ENCODE measurements at places on chromosomes 6 and 20. TPM values are rescaled to one million over a fixed set of nuclear protein-coding genes. Genes with fewer than 3 reads are reported as not detected.

The OR2J2 gene
- total RNA-seq, result not detected

The UST gene
- total RNA-seq, result 2.0 TPM

The HDGFL1 gene
- total RNA-seq, result not detected

The MOG gene
- not detected for total RNA-seq

The CRYBG1 gene
- 34.0 TPM for total RNA-seq

The SRSF3 gene
- total RNA-seq, result 249 TPM

The SLA2 gene
- not detected for total RNA-seq

The DSP gene
- total RNA-seq, result 20.6 TPM

The ASIP gene
- not detected for total RNA-seq

The C6orf58 gene
- total RNA-seq, result not detected

The GRM4 gene
- not detected for total RNA-seq

The GSTA4 gene
- 25.3 TPM for total RNA-seq

The SPAG4 gene
- total RNA-seq, result 9.4 TPM

The FHL5 gene
- total RNA-seq, result not detected

The SLCO4A1 gene
- total RNA-seq, result 7.9 TPM

The FAM83D gene
- total RNA-seq, result 11.7 TPM

The HTR1B gene
- 3.4 TPM for total RNA-seq

The EDN3 gene
- total RNA-seq, result not detected

The TMEM217 gene
- total RNA-seq, result 13.8 TPM

The NRN1 gene
- 34.5 TPM for total RNA-seq

The FRS3 gene
- 3.4 TPM for total RNA-seq

The C20orf96 gene
- total RNA-seq, result 9.7 TPM

The ABHD16B gene
- not detected for total RNA-seq

The FAM209A gene
- total RNA-seq, result not detected

The TLDC2 gene
- not detected for total RNA-seq

The PNLDC1 gene
- not detected for total RNA-seq

The SLC16A10 gene
- total RNA-seq, result not detected

The RIPK1 gene
- 32.7 TPM for total RNA-seq

The FOXC1 gene
- 7.9 TPM for total RNA-seq

The SYNDIG1 gene
- total RNA-seq, result not detected

Data from glomerular endothelial cell (primary cell).